HCT116 (cell line): ENCODE measurements at places on chromosomes 3 and 15.

GRCh38 chr3:18245721-18246120 is 179.4 kb downstream of the SATB1 start:
- H3K27ac ChIP-seq: no peak overlapping the region
- no peak for DNase-seq
- H3K27me3 ChIP-seq: no peaks in the 10 kb centered on the region
- no peaks in the 10 kb centered on the region for H3K36me3 ChIP-seq
- H3K4me3 ChIP-seq: no peak overlapping the region
- H3K4me1 ChIP-seq: no peaks in the 10 kb centered on the region

DNA sequence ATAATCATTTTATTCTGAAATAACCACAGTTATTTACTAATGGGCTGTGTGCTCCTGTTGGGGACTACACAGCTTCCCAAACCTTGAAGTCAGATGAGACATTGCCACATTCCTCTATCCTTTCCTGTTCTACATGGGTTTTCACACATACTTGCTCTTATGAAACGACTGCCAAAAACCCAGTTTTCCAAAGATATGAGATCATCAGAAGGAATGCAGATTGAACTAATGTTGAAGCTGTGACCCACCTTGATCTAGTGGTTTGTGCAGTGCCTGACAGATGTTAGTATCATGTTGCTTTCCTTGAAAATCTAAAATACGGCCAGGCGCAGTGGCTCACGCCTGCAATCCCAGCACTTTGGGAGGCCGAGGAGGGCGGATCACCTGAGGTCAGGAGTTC is 144.6 kb downstream of the VGLL4 start:
- no peak overlapping the region for H3K4me3 ChIP-seq
- peaks cover 14% of the 10 kb centered on the region for H3K4me1 ChIP-seq
- no peak for DNase-seq
- no peaks in the 10 kb centered on the region for H3K36me3 ChIP-seq
- H3K27me3 ChIP-seq: no peaks in the 10 kb centered on the region

GRCh38 chr3:52859686-52860423 is 25.0 kb upstream of the MUSTN1 start:
- H3K27me3 ChIP-seq: no peaks in the 10 kb centered on the region
- H3K36me3 ChIP-seq: no peaks in the 10 kb centered on the region
- no peak overlapping the region for H3K27ac ChIP-seq
- DNase-seq: no peak

DNA sequence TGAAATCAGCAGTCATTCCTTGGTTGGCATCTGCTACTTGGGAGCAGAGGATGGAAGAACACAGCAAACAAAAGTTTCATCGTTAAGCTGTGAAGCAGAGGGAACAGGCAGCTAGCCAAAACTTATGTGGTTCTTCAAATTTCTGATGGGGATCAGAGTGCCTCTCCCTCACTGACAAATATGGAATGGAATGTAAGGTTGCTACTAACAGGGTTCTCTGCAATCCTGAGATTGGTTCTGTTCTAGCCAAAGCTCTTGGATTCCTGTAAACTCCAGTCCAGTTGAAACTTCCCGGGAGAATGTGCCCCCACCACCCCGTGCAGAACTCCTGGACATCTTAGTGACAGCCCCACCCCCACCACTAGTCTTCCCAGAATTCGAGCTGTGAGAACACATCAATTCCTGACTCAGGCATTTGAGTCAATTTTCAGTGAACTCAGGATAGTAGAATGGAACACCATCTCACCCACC is 55.9 kb upstream of the PHLDB2 start:
- H3K27ac ChIP-seq: peak overlapping the region; percentile 69
- peak; percentile 76 for DNase-seq
- H3K4me1 ChIP-seq: peaks cover 57% of the 10 kb centered on the region
- H3K27me3 ChIP-seq: no peaks in the 10 kb centered on the region
- H3K4me3 ChIP-seq: no peak overlapping the region

GRCh38 chr3:102614585-102614984 is 179.8 kb downstream of the ZPLD1 start:
- H3K4me1 ChIP-seq: no peaks in the 10 kb centered on the region
- H3K36me3 ChIP-seq: no peaks in the 10 kb centered on the region
- H3K27ac ChIP-seq: no peak overlapping the region
- no peak overlapping the region for H3K4me3 ChIP-seq
- DNase-seq: no peak
- H3K27me3 ChIP-seq: no peaks in the 10 kb centered on the region

DNA sequence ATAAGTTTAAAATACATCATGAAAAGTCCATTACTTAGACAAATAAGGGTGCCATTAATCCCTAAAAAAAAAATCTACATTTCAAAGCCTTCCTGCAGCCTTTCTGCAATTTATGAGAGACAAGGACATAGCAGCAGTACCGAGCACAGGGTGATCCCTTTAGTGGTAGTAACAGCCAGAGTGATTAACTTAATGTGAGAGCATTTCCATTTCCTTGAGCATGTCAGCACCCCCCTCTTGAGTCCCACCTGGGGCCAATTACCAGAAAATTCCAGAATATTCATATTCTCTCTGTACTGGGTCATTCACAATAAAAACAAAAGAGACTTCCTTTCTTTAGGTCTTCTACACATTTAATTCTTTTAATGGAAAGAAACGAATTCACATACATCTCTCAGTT is 546.9 kb upstream of the CCDC54 start:
- H3K36me3 ChIP-seq: no peaks in the 10 kb centered on the region
- H3K27me3 ChIP-seq: no peaks in the 10 kb centered on the region
- H3K27ac ChIP-seq: no peak overlapping the region
- H3K4me3 ChIP-seq: no peak overlapping the region
- DNase-seq: no peak
- H3K4me1 ChIP-seq: no peaks in the 10 kb centered on the region
